ENCODE measurements at places on chromosomes 3 and 15.
A peak's percentile ranks its signal among the peaks of the same experiment; 100 is the strongest.

DNA sequence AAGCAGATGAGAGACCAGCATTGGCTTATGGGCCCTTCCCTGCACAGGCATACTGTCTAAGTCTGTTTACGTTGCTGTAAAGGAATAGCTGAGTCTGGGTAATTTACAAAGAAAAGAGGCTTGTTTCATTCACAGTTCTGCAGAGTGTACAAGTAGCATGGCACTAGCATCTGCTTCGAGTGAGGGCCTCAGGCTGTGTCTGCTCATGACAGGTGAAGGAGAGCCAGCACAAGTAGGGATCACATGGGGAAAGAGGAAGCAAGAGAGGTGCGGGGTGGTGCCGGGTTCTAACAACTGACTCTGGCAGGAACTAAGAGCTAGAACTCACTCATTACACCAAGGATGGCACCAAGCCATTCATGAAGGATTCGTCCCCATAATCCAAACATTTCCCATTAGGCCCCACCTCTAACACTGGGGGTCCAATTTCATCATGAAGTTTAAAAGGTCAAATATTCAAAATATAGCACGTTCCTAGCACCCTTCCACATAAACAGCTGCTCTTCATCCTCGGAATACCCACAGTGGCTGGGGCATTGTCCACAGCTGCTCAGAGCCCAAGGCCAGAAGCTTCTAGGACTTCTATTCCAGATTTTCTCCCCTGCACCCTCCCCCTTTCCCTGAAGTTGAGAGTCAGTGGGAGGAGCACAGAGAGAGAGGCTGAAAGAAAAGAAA, 5.6 kb downstream of the RTP3 start:
- DNase-seq, result no peak

GRCh38 chr3:189170559-189170958, 1.2 kb upstream of the TPRG1 start:
- no peak for DNase-seq

DNA sequence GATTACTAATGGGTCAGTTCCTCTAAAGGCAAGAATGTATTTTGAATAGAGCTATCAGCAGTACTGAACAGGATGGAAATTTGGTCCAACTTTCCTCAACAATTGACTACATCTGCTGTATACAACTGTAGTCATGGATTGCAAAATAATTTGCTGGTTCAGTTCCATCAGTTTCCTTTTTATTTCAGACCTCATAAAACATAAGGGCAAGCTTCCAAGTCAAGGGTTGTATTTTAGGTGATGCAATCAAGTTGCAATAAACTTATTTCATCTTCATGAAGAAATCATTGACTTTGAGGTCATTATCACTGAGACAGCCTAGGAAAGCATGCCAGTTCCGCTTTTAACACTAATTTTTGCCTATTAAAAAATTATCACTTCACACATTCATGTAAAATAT, 90.4 kb upstream of the TSEN2 start:
- peak; percentile 13 for DNase-seq

DNA sequence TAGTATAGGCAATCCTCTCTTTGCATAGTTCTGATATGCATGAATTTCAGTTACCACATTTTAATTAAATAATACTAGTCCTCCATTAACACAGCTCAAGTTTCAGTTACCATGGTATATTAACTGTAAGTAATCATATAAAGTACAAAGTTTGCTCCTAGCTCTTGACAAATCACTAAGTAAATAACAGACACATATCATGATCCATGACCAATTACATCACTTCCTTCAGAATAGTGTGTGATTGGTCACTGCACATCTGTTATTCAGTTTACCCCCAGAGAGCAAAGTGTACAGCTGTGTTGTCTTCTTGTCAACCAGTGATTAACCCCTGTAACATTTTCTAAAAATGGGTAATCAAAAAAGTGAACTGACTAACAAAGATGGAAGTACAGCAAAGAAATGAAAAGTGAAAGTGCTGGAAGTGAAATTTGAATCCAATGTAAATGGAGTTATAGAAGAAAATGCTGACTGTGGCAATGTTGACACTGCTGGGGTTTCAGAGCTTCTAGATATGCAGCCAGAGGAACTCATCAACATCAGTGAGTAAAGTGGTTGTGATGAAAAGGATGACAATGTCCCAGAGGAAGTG, 30.2 kb upstream of the LEKR1 start:
- no peak for DNase-seq

DNA sequence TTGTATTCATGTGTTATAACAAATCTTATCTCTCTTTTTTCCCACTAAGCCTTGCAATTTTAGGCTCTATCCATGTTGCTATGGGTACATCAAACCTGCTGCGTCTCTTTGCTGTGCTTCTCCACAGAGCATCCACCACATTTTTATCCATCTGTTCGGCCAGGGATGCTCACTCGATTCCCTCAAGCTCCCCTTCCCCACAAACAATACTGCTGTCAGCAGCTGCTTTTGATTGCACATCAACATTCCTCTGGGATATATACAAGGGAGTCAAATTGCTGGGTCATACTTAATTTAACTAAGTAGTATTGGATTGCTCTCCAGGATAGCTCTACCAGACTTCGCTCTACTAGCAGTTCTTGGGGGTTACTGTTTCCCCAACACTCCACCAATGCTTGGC, 36.8 kb downstream of the TMEM108 start:
- no peak for DNase-seq

- DNase-seq, result no peak
These were observed 7.9 kb upstream of the BCL2A1 start for GRCh38 chr15:79978655-79979514.

DNA sequence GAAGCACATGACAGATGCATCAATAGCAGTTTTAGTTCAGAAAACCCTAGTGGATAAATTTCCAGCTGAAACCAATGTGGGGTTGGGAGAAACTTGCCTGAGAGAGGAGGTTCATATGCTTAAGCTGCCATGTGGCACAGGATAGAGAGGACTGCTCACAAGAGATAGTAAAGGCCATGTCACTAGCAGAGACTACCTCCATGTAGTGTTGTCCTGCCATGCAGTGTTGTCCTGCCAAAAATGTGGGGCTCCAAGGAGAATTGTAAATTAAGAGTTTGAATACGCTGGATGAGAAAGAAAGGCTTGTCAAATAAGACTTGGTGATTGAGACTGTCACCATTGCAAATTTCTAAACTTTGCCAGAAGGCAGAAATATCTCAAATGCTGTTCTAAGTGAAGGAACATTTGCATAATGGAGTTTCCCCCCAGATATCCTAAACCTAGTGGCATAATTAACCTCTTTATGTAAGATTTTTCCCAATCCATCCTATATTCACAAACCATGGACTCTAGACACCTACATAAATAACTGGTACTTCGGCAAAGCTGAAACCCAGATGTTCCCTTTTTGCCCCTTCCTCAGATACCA, 938.3 kb upstream of the ALCAM start:
- no peak for DNase-seq

DNA sequence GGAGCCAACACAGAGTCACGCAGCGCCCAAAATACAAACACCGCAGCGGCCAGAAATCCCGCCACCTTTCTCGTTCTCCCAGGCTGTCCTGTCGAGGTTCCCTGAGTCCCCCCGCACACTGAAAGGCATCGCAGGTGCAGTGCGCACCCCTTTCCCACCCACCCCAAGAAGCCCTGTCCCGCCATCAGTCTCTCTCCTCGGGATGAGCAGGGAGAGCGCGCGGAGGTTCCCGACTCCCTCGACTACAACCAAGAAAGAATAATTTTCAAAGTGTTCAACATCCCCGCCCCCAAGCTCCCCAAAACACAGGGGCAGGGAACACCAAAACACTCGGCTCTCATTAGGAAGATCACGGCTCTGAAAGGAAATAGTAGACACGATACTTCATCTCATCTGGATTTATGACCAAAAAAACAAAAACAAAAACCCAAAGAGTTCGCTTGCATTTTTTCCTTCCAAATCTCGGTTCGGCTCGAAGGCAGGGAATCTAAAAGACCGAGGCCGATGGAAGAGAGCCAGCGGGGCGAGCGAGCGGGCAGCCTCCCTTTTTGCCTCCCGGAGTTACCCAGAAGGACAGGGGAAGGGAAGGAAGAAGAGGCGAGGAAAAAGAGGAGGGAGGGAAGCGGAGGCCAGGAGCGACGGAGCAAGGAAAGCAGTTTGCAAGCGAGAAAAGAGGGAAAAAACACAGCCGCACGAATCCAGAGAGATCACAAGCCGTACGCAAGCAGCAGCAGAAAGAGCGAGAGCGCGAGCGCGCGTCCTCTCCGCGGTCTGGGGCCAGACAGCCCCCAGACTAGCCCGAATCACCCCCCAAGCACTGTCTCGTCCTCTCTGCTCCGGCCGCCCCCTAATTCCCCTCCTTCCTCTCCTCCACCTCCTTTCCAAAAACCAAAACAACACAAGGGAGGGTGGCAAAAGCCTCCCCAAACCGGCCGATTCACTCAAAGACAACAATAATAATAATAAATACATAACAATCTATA, 808 bp downstream of the BCL6 start:
- DNase-seq, result peak; percentile 48

GRCh38 chr15:37261685-37262084, 161.3 kb upstream of the MEIS2 start:
- DNase-seq, result no peak

GRCh38 chr15:57920911-57921310, 144.6 kb downstream of the ALDH1A2 start:
- no peak for DNase-seq

GRCh38 chr3:117844676-117845075, 1135.1 kb downstream of the TUSC7 start:
- no peak for DNase-seq

DNA sequence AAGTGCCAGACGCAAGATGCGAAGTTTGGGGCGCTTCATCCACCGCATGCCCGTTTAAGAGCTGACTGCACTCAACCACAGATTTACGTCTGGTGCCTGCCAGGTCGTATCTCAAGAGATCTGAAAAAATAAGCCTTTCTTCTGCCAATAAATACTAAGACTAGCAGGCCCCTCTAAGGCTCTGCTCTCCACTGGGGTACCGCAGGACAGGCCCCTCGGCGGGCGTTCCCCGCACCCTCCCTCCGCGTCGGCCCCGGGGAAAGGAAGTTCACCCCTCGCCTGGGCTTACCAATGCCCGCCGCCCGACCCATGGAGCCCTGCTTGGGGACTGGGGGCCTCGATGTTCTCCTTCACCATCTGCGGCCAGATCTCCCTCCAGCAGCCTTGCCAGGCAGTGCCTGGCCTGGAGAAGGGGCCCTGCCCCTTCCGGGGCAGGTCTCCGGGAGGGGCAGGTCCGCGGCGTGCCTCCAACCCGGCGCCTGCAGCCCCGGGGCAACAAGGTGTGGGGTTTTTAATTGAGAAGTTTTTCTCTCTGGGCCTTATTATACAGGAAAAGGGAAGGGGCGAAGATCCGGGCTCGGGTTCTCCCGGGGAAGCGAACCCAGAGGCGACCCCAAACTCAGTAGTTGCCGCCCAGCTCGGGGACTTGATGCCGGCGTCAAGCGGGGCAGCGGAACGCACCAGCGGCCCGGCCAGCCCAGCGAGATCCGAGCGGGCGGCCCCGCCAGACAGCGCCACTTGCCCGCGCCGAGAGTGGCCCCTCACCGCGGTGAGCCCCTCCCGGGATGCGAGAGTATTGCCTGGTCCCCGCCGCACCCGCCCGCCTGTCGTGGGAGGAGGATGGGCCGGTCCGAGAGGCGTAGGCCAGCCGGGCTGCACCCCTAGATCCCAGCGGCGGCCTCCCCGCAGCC, 735 bp downstream of the GOLGA8B start:
- peak; percentile 46 for DNase-seq

DNA sequence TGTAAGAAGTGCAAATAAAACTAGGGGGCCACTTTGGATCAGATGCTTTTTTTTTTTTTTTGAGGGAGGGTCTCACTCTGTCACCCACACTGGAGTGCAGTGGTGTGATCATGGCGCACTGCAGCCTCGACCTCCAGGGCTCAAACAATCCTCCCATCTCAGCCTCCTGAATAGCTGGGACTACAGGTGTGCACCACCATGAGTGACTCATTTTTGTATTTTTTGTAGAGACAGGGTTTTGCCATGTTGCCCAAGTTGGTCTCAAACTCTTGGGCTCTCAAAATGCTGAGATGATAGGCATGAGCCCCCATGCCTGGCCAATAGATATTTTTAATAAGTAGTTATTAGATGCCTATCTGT, 20.8 kb downstream of the CCR1 start:
- DNase-seq, result no peak

DNA sequence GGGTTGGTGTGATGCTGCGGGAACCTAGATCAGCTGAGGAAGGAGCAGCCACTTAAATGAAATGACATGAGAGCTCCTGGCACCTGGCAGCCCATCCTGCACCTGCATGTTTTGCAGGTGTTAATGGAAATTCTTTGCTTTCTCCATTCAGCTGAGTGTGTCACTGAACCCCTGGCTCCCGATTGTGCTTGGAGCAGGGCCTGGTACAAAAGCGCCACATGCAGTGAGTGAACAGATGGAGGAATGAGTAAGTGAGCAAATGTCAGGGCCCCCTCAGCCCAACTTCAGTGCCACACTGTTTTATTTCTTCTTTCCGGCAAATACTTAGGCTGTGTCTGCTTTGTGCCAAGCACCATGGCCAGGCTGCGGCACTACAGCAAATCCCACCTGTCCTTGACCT, 132.2 kb downstream of the ASB7 start:
- DNase-seq, result no peak

GRCh38 chr15:31605467-31605931, 278.9 kb downstream of the KLF13 start:
- DNase-seq, result peak; percentile 20

GRCh38 chr15:57345584-57345983, 30.7 kb upstream of the CGNL1 start:
- no peak for DNase-seq

DNA sequence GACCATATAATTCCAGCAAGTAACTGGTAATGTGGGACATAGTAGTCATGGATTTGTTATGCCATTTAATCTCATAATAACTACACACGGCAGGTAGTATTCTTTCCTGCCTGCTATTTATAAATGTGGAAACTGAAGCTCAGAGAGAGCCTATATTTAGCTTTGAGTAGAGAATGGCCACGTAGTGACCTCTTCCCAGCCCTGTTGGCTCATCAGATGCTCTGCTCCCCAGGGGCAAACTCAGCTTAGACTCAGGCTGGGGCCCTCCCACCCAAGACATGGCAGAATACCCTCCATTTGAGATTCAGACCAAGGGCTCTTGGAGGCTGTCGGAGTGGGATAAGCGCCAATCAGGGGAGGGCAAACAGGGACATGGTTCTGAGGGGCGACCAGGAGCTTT, 17.3 kb upstream of the HDAC11 start:
- no peak for DNase-seq

- no peak for DNase-seq
These were observed 19.2 kb downstream of the FYCO1 start for GRCh38 chr3:45976191-45977091.

GRCh38 chr15:100720406-100720967, 118.1 kb downstream of the ASB7 start:
- DNase-seq, result no peak

DNA sequence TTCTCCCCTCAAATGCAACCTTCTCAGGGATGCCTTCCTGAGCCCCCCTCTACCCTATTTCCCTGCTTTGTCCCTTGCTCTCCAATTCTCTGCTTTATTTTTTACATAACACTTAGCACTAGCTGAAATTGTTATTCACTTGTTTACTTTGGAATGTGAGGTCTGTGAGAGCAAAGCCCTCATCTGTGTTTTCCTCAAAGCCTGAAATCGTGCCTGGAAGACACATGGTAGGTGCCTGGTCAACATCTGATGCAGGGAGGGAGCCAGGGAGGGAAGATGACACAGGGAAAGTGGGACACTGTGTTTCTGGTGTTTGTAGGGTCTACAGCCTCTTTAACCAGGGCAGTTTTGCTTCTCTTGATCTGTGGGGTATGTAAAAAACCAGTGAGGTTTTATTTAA, 23.6 kb downstream of the EIF2AK4 start:
- DNase-seq, result no peak

Data from RWPE1 (cell line).